T-helper 2 cell treated with Interferon-gamma antibody and Interleukin-4, amounts not matched to agents 5 μg/mL and 100 μg/mL, for 36 hours (primary cell): ENCODE measurements at places on chromosomes 11 and 22.

DNA sequence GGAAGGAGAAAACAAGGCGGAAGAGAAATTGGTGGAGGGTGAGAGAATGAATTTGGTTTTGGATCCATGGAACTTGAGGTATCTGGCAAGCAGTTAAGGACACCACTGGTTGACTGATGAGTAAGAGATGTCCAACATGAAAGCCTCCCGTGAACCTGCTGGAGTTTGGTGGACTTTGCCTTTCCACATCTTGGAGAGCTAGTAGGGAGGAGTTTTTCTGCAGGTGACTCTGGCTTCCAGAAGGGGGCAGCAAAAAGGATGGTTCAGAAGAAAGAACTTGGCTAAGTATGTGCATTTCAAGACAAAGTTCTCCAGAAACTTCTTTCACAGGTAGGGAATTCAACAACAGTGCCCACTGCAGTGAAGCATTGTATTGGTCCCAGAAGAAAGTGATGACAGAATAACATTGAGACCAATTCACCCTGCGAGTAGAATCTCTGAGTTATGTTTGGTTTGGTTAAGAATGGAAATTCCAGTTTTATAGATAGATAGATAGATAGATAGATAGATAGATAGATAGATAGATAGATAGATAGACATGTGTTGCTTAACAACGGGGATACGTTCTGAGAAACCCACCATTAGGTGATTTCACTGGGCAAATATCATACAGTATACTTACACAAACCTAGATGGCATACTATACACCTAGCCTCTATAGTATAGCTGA, 28.5 kb downstream of the DCDC1 start:
- peaks cover under 1% of the 10 kb centered on the region for H3K27me3 ChIP-seq
- H3K4me3 ChIP-seq, result no peak overlapping the region
- no peaks in the 10 kb centered on the region for H3K36me3 ChIP-seq

- peaks cover 2% of the 10 kb centered on the region for H3K27me3 ChIP-seq
- H3K27ac ChIP-seq, result no peak overlapping the region
- no peak overlapping the region for H3K4me3 ChIP-seq
- H3K36me3 ChIP-seq, result no peaks in the 10 kb centered on the region
Measured at GRCh38 chr11:113926273-113927197, 21.9 kb downstream of the HTR3B start.

GRCh38 chr11:63837739-63838138, 1.2 kb upstream of the MARK2 start:
- no peak for DNase-seq
- no peaks in the 10 kb centered on the region for H3K27me3 ChIP-seq
- peak overlapping the region; percentile 79 for H3K27ac ChIP-seq
- peak overlapping the region; percentile 82 for H3K4me3 ChIP-seq
- peaks cover 20% of the 10 kb centered on the region for H3K36me3 ChIP-seq

- H3K36me3 ChIP-seq, result peaks cover 7% of the 10 kb centered on the region
- H3K4me3 ChIP-seq, result peak overlapping the region; percentile 77
- no peak for DNase-seq
- no peak overlapping the region for H3K27ac ChIP-seq
Measured at GRCh38 chr11:113315811-113316210, 1.4 kb downstream of the TTC12 start.

GRCh38 chr22:41485033-41485432, 16.1 kb downstream of the ACO2 start:
- H3K27me3 ChIP-seq, result no peaks in the 10 kb centered on the region
- H3K4me1 ChIP-seq, result peaks cover 12% of the 10 kb centered on the region
- DNase-seq, result no peak
- H3K36me3 ChIP-seq, result no peaks in the 10 kb centered on the region
- H3K4me3 ChIP-seq, result no peak overlapping the region
- no peak overlapping the region for H3K27ac ChIP-seq

GRCh38 chr11:111676878-111677585, 74.8 kb downstream of the SIK2 start:
- no peak for DNase-seq
- no peak overlapping the region for H3K27ac ChIP-seq
- H3K27me3 ChIP-seq, result no peaks in the 10 kb centered on the region
- peaks cover 2% of the 10 kb centered on the region for H3K4me1 ChIP-seq
- no peak overlapping the region for H3K4me3 ChIP-seq

GRCh38 chr11:1299621-1300020, 9.8 kb downstream of the TOLLIP start:
- no peak for DNase-seq
- no peaks in the 10 kb centered on the region for H3K36me3 ChIP-seq
- H3K27me3 ChIP-seq, result no peaks in the 10 kb centered on the region
- no peaks in the 10 kb centered on the region for H3K4me1 ChIP-seq
- H3K4me3 ChIP-seq, result no peak overlapping the region

GRCh38 chr22:35226958-35227647, 30.2 kb upstream of the HMGXB4 start:
- H3K4me3 ChIP-seq, result no peak overlapping the region
- peaks cover 4% of the 10 kb centered on the region for H3K27me3 ChIP-seq
- no peaks in the 10 kb centered on the region for H3K36me3 ChIP-seq
- no peak overlapping the region for H3K27ac ChIP-seq

DNA sequence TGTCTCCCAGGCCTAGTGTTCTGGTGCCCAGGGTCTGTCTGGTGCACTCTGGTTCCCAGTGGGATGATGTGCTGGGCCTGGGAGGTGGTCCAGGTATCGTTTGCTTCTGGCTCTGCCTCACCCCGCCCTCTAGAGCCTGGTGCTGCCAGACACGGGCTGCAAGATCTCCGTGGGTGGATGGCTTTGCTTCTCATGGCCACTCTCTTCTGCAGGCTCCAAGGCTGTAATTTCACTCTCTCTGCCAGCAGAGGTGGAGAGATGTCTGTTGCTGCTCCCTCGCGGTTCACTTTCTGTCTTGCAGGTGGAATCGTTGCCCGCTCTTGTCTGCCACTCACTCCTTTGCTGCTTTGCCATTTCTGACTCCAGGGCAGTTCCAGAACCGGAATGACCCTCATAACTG, 13.4 kb downstream of the NADSYN1 start:
- no peaks in the 10 kb centered on the region for H3K27me3 ChIP-seq
- H3K27ac ChIP-seq, result no peak overlapping the region

- H3K4me1 ChIP-seq, result no peaks in the 10 kb centered on the region
- no peak overlapping the region for H3K27ac ChIP-seq
- no peak for DNase-seq
- no peak overlapping the region for H3K4me3 ChIP-seq
- H3K36me3 ChIP-seq, result no peaks in the 10 kb centered on the region
- H3K27me3 ChIP-seq, result peaks cover 6% of the 10 kb centered on the region
Measured at GRCh38 chr11:44416776-44417175, 106.8 kb upstream of the ALX4 start.

DNA sequence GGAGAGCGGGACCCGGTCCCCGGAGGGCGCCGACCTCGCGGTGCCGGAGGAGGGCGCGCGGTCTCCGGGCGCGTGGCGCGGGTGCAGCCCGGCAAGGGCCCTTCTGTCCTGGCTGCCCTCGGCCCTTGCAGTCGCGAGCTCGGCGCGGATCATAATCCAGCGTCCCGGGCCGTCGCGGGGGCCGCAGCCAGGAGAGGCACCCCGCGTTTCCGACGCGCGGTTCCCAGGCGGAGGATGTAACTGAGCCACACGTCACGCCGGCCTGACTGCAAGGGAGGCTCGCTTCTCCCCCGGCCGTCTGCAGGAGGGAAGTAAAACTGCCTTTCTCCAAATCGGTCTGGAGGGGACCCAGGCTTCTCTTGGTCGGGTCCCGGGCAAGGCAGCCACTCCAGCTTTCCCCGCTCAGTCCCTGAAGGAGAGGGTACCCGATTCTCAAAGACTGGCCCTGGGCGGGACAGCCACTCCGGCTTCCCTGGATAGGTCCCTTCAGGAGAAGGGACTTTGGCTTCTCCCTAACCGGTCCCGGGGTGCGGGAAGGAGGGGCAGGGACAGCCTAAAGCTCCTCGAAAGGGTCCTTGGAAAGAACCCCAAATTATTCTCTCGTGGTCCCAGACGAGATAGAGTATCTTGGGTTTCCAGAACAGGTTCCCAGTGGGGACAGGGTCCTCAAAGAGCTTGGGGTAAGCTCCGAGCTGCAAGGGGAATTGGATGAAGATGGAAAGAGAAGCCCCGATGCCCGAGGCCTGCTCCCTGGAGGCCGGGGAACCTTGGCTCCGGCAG, 836 bp downstream of the SPON1 start:
- H3K36me3 ChIP-seq, result no peaks in the 10 kb centered on the region
- H3K27ac ChIP-seq, result no peak overlapping the region
- H3K27me3 ChIP-seq, result peaks cover 89% of the 10 kb centered on the region
- no peak for DNase-seq
- peaks cover 5% of the 10 kb centered on the region for H3K4me1 ChIP-seq

DNA sequence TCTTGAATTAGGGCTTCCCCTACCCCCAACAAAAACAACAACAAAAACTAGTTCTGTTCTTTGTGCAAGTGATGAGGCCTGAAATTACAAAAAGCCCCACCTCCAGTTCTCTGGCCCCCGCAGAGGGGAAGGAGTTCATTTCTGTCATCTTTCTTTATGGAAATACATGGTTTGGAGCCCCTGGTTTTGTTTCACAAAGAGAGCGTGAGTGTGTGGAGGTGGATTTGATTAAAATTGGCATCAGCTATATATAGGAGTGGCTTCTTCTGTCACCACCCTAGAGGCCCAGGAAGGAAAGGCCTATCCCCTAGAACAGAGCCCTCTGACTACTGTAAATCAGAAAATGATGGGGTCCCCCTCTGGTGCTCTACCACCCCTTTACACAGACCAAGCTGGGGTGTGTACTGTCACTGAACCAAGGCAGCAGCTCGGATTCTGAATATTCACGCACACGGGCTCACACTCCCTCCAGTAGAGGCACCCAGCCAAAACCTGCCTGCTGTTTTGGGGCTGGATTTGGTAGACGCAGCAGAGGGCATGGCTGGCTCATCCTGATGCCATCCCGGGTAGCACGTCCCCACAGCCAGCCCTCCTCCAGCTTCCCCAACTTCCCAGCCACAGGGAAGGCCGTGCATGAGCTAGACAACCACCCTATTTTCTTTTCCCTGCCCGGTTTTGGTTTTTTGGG, 19.4 kb downstream of the RCOR2 start:
- H3K4me1 ChIP-seq, result peaks cover 10% of the 10 kb centered on the region
- DNase-seq, result no peak
- peaks cover 58% of the 10 kb centered on the region for H3K36me3 ChIP-seq
- H3K27ac ChIP-seq, result no peak overlapping the region

- H3K27me3 ChIP-seq, result peaks cover 5% of the 10 kb centered on the region
- no peak for DNase-seq
- no peak overlapping the region for H3K4me3 ChIP-seq
- H3K27ac ChIP-seq, result no peak overlapping the region
- no peaks in the 10 kb centered on the region for H3K36me3 ChIP-seq
- H3K4me1 ChIP-seq, result no peaks in the 10 kb centered on the region
Measured at GRCh38 chr22:19707347-19708290, 6.7 kb upstream of the SEPTIN5 start.

GRCh38 chr11:1202154-1202775, 20.6 kb upstream of the MUC5B start:
- H3K4me3 ChIP-seq, result no peak overlapping the region
- DNase-seq, result no peak
- no peak overlapping the region for H3K27ac ChIP-seq

DNA sequence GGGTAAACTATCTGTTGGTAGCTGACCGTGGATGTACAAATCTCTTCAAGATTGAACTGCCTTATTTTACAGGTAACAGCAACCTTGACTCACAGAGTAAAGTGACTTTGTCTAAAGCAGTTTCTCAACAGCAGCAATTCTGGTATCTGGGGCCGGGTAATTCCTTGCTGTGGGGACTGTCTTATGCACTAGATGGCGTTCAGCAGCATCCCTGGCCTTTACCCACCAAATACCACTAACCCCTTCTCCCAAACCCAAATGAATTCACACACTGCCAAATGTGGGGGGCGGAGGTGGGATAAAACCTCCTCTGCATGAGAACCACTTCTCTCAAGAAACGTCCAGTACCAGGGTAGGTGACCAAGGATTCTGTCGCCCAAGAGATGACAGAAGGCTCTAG, 1.7 kb upstream of the INCENP start:
- H3K4me1 ChIP-seq, result peaks cover 26% of the 10 kb centered on the region
- H3K36me3 ChIP-seq, result peaks cover 11% of the 10 kb centered on the region
- no peak overlapping the region for H3K27ac ChIP-seq

DNA sequence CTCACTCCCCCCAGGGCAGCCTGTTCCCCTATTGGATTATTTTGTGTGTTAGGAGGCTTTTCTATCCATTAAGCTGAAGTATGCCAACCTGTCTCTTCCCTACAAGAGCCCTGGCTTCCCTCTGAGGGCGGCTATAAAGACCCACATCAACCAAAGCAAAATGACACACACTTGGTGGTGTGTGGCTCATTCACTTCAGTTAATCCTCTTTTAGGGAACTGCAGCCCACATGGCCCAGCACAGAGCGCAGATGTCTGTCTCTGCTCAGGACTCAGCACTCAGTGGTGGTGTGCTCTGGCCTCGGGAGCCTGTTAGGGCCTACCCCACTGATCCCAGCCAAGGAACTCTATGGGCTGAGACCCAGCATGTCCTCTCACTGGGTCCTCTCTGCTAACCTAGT, 32.2 kb upstream of the LRRC10B start:
- H3K4me3 ChIP-seq, result no peak overlapping the region
- H3K4me1 ChIP-seq, result no peaks in the 10 kb centered on the region
- H3K27ac ChIP-seq, result no peak overlapping the region
- peaks cover 4% of the 10 kb centered on the region for H3K36me3 ChIP-seq

DNA sequence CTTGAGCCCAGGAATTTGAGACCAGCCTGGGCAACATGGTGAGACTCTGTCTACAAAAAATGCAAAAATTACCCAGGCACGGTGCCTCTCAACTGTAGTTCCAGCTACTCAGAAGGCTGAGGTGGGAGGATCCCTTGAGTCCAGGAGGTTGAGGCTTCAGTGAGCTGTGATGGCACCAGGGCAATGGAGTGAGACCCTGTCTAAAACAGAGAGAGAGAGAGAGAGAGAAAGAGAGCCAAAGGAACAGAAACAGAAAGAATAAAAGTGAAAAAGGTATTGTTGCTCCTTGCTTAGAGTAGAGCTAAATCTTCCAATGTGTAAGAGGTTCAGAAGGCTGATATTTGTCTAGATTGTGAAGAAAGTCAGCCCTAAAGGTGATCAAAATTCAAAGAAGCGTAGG, 8.9 kb upstream of the ETS1 start:
- H3K27ac ChIP-seq, result no peak overlapping the region
- H3K27me3 ChIP-seq, result peaks cover 4% of the 10 kb centered on the region
- H3K36me3 ChIP-seq, result no peaks in the 10 kb centered on the region
- H3K4me1 ChIP-seq, result peaks cover 22% of the 10 kb centered on the region

- no peak overlapping the region for H3K4me3 ChIP-seq
- no peak overlapping the region for H3K27ac ChIP-seq
- H3K36me3 ChIP-seq, result peaks cover 14% of the 10 kb centered on the region
- no peaks in the 10 kb centered on the region for H3K27me3 ChIP-seq
- no peak for DNase-seq
Measured at GRCh38 chr11:128447233-128447632, 140.1 kb downstream of the ETS1 start.

DNA sequence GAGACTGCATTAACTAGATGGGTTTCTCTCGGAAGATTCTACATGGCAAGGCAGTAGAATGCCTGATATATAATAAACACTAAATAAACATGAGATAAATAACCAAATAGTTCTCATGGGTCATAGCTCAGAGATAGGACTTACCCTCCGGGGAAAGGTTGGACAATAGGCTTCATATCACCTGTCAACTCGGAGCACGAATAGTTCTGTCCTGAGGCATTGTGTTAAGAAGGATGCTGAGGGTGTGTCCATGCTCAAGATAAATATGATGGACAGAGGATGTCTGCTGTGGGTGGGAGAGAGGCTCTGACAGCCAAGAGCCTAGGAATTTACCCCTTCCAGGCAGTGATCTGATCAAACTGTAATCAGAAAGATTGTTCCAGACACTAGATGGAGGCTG, 474.0 kb downstream of the MIAT start:
- no peaks in the 10 kb centered on the region for H3K36me3 ChIP-seq
- peaks cover 4% of the 10 kb centered on the region for H3K27me3 ChIP-seq
- H3K27ac ChIP-seq, result no peak overlapping the region
- peaks cover 2% of the 10 kb centered on the region for H3K4me1 ChIP-seq
- no peak overlapping the region for H3K4me3 ChIP-seq
